ENCODE measurements at places on chromosomes 2 and 18.
A peak's percentile ranks its signal among the peaks of the same experiment; 100 is the strongest.

GRCh38 chr2:42874949-42875801 is 82.8 kb upstream of the HAAO start:
- DNase-seq: no peak

DNA sequence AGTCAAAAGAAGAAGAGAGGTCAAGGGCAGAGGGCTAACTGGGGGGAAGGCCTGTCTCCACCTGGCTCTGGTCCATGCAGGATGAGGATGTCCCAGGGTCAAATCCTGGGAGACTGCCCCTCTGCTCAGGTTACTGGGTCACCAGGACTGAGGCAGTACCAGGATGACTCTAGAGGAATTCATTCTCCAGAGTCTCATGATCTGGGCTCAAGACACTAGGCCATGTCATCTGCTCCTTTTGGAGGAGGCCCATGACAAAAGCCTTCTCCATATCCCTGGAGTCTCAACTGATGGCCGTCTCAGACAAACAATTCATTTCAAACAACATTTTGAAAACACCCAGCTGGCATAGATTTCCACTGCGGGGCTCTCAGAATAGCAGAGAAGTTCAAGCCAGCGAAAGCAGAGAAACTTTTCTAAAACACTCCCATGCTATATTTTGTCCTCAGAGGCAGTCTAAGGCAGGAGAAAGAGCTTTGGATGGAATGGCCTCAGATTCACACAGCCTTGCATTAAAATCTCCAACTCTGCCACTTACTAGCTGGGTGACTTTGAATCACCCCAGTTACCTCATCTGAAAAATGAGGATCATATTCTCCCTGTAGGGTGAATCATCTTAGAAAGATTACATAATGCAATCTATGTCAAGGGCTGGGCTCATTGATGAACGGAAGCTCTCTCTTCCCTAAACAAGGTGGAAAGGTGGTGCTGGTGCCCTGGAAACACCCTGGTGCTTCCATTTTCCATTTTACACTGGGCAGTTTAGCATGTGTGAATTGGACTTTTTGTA is 48.8 kb upstream of the LCLAT1 start:
- DNase-seq: no peak

DNA sequence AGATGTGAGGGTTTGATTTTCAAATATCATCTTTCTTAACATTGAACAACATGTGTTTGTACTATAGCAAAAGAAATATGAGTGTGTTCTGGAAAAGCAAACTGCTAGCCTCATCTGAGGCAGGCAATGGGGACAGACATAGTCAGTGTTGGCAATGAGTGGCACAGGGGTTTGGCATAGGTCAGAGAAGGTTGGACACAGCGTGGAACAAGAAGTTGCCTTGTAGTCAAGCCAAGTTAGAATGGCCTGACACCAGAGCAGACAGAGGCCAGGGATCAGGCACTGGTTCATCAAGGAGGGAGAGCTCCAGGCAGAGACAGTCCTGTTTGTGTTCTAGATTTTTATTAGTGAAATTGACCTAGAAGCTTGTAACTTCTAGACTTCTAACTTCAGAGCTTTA is 100.8 kb upstream of the TANK start:
- no peak for DNase-seq

- DNase-seq: no peak
These were observed 272.0 kb downstream of the ETAA1 start for GRCh38 chr2:67669168-67669567.

- no peak for DNase-seq
These were observed 10.5 kb upstream of the TTC39C start for GRCh38 chr18:24003903-24004640.

GRCh38 chr2:237022533-237022932 is 63.2 kb upstream of the COPS8 start:
- no peak for DNase-seq

DNA sequence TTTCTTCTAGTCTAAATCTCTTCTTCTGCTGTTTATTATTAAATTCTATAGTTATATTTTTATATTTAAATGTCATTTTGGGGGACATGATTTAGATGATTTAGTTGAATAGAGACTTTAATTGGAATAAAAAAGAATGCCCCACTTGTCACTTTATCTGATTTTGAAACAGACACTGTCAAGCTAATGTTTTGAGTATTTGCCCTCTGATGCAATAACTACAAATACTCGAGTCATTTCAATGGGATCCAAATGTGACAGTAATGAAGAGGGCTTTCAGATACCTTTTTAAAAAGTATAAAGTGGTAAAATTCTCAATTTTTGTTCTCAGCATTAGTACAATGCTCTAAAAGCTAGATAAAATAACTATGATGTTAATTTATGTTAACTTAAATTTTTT is 257.3 kb upstream of the SESTD1 start:
- no peak for DNase-seq

DNA sequence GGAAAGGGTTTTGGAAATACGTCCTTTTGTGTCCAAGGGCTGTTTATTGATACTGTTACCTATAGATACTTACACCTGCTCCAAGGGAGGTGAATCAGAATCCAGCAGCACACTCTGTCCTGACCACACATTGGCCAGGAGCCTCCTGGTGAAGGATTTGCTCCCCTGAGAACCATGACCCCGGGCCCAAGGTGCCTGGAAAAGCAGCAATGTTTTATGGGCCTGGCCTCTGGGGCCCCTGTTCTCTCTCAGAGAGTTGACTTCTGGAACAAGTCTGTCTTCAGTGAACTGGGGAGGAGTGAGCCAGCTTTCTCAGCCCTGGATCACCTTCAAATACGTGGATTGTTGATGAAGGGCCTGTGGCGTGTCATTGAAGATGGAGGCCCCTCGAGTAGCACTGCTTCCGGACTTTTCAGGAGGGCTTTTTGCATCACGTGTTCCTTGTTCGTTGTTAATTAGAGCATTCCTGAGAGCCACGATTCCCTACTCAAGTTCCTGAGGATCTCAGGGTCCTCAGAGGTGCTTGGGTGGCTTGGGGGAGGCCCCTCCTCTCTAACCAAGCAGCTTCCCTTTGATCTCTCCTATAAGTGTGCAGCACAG is 78.5 kb upstream of the RPL31 start:
- DNase-seq: no peak

DNA sequence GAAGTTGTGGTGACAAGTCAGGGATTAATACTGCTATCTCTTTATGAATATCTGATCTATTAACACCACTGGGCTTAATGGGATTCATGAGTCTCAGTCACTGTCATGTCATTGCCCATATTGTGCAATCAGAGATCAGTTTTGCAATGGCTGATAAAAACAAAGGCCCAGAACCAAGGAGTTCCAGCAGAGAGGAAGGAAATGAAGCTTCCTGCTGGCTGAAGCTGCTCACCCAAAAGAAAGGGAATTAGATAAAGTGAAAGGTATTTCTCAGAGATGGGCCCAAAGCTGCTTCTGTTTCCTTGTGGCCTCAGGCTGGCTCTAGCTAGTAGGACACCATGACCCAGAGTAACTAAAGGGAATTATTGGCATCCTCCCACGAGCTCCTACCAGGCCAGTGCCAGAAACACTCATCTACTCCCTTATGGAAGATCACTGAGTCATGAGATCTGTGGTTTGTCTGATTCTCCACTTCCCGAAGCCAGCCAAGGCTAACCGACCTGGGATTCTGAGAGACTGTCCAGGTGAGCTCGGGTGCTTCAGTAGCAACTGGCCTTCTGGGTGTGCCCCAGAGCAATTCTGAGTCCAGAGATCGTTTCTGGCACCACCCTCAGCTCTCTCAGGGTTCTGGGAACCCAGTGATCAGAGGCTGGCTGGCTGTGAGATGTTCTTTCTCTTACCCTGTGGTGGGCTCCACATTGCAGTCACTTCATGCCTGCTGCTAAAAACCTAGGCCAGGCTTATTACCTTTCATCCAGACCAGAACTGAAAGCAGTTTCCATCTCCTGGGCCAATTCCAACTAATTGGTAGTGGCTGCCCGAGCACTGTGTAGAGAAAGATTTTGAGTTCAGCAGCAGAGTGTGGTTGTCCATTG is 129.5 kb upstream of the PELI1 start:
- peak; percentile 61 for DNase-seq

DNA sequence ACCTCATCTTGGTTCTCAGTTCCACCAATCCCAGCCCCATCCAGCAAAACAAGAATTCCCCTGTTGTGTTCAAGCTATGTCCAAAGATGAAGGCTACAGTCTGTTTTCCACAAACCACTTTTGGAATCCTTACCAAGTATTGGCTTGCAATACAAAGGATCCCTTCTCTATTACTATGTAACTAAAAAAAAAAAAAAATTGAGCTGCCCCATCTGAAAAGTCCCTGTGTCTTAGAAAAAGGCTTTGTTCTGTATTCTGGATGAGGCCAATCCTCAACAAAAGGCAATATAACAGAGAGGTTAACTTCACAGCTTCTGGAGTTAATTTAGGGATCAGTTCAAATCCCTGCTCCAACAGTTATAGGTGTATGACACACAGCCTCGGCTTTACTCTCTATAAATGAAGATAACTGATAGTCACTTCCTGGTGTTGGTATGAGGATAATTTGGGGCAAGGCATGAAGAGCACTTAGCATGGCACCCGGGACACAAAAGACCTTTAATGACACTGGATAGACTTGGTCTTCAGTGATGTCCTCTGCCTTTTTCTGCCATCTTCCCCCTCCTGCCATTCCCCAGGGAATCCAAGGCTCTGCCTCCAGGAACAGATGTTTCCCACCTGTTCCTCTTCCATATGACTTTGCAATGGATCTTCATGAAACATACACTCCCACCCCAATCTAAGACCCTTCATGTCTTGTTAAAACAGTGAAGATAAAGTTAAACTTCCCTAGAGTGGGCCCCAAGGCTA is 61.2 kb upstream of the ATL2 start:
- DNase-seq: no peak

- DNase-seq: no peak
These were observed 2.9 kb downstream of the ZFAND2B start for GRCh38 chr2:219209236-219210195.

DNA sequence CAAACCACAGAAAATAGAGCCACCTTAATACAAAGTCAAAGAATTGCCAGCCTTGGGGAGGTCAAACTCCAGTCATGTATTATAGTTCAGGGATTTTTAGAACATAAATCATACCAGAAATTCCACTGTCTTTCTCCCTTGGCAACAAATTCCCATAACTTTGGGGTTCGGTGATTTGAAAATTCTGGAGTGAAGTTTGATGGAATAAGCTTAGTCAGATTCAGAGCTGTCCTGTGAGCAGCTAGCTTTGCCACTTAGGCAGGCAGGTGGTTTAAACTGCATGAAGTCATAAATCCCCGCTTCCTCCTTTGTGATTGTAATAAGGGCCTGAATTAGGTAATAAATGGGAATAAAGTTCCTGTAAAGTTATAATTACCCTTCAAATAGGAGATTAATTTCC is 457.0 kb upstream of the HNMT start:
- no peak for DNase-seq
